ENCODE measurements at places on chromosomes 3 and 15.

DNA sequence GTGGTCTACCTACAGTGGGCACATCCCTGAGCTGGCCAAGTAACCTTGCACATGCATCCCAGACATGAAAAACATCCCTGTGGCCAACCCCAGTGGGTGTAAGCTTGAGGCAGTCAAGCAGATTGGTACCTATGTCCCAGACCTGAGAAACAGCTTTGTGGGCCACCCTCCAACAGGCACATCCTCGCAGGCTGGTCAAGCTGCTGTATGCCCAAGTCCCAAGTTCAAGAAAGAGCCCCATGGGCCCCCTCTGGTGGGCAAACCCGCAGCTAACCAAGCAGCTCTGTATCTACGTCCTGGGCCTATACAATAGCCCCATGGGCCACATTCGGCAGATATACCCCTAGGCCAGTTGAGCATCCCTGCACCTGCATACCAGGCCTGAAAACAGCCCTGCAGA lies 186.3 kb upstream of the GPR149 start:
- DNase-seq = no peak

- peak; percentile 42 for DNase-seq
Measured at GRCh38 chr15:67906382-67906781, 66.5 kb upstream of the RNU6-1 start.

- no peak for DNase-seq
Measured at GRCh38 chr15:90294601-90295269, 29.3 kb downstream of the NGRN start.

- DNase-seq = peak; percentile 97
Measured at GRCh38 chr3:123789760-123790159, 94.4 kb downstream of the MYLK start.

DNA sequence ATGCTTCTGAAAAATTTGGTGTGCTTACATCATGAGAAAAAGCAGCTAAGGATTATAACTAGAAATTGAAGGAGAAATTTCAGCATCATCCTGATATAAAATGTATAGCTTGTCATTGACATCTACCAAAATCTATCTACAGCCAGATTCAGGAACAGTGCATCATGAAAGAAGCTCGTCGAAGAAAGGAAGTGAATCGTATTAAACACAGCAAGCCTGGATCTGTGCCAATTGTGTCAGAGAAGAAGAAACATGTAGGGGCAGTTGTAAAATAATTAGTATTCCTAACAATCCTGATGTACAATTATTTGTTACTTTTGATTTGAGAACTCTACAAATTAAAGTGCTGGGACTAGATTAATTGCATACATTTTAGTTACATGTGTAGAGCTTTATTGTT lies 37.2 kb downstream of the AP4E1 start:
- DNase-seq = no peak

DNA sequence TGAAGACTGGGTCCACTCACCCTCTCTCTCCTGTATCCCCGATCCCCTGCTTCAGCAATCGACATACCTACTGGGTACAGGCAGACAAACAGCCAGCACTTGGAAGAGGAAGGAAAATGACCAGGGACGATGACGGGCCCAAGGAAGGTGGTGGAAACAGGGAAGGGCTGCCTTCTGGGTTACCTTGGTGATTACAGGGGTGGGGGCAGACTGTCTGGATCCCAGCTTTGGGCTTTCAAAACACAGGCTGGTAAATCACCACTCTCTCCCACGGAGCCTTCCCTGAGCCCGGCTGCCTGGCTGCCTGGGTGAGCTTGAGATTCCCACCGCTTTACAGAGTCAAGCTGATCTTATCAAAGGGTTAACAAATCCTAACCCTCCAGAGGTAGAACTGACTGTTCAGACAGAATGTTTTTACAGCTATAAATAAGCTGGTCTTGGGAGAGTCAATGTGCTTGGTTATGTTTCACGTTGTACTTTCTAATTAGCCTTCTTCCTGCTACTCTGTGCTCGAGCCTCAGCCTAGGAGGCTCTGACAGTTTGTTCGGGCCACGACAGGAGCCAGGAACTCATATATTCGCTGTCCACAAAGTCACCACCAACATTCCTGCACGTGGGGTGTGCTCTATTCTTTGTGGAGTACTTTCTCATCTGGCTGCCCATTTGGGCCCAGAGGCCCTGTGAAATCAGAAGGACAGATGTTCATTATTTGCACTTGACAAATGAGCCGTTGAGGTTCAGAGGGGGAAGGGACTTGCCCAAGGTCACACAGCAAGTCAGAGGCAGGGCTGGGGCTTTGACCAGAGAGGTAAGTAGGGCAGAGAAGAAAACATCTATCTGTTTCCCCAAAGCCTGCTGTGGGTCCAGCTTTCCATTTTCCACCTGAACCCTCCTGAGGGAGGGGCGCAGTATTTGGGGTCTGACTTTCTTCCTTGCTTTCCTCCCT lies 63.5 kb downstream of the FEM1B start:
- peak; percentile 84 for DNase-seq

- DNase-seq = peak; percentile 85
Measured at GRCh38 chr3:88713233-88713691, 394.2 kb upstream of the EPHA3 start.

- DNase-seq = no peak
Measured at GRCh38 chr15:87496109-87496508, 760.4 kb downstream of the NTRK3 start.

DNA sequence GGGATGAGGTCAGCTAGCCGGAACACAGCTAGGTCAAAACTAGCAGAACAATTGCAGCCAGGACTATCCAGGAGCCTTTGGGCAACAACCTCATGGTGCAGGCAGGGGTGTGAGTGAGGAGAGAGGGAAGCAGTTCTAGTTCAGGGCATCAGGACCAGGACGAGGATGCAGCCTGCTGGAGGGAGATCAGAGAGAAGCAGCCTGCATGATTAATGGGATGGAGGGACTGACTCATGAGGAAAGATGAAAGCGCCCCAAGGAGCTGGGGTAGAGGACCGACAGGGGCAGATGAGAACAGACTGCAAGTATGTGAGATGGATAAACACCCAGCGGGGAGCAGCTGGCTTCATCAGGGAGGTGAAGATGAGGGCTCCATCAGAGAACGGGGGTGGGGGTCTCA lies 37.9 kb upstream of the LRTM1 start:
- DNase-seq = peak; percentile 79

DNA sequence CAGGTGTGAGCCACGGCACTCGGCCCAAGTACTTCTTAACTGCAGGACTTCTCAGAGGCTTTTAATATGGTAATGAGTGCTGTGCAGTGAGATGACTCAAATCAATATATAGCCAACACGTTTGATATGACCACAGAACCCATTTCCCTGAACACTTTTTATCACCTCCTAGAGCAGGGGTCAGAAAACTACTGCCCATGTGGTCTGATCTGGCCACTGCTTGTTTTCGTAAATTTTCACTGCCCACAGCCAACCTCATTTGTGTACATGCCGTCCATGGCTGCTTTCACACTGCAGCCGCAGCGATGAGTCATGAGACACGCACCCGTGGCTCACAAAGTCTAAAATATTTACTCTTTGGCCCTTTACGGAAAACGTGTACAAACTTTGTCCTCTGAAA lies 179.2 kb downstream of the RORA start:
- DNase-seq = peak; percentile 85

DNA sequence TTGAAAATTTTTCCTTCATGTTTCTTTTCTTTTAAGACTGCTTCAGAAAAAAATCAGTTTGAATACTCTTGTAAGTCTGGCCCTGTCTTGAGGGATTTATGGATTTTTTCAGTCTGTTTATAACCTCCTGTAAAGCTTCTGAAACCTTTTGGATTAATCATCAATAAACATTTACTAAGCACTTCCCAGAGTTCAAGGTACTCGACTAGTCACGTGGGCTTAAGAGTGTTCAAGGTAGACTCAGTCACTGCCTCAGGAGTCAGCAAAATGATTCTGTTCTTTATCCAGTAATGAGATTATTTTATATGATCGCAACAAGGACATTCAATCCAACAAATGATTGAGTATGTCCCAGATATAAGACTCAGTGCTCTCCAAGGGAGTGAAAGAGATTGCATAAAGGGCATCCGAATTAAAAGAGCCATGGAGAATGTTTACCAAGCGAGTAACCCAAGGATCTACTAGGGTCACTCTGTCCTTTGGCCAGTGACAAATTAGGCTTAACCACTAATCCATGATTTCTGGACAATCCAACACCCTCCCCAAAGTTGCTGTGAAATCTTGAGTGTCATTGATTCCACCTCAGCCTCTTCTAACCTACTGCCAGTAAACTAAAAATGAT lies 726.6 kb upstream of the NAALADL2 start:
- DNase-seq = no peak

- no peak for DNase-seq
Measured at GRCh38 chr3:136237103-136237502, 13.0 kb upstream of the PCCB start.

DNA sequence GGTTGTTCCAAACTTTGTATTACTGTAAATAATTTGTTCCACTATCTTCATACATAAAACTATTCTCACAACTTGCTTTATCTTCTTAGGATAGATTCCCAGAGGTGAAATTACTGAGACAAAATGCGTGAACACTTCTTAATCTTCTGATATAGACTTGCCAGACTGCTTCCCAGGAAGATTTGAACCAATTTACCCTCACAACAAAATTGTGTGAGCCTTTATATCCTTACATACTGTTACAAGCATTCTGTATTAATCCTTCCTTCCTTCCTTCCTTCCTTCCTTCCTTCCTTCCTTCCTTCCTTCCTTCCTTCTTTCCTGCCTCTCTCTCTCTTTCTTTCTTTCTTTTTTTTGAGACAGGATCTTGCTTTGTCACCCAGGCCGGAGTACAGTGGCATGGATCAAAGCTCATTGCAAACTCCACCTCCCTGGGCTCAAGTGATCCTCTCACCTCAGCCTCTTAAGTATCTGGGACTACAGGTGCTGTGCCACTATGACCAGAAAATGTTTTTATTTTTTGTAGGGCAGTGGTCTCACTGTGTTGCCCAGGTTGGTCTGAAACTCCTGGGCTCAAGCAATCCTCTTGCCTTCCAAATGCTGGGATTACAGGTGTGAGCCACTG lies 57.1 kb upstream of the SSR3 start:
- DNase-seq = no peak

- peak; percentile 13 for DNase-seq
Measured at GRCh38 chr3:157499342-157499963, 3.8 kb downstream of the VEPH1 start.

GRCh38 chr3:187454085-187454815 lies 86.1 kb downstream of the RTP4 start:
- DNase-seq = no peak

- DNase-seq = no peak
Measured at GRCh38 chr15:70524470-70524869, 238.9 kb downstream of the UACA start.

DNA sequence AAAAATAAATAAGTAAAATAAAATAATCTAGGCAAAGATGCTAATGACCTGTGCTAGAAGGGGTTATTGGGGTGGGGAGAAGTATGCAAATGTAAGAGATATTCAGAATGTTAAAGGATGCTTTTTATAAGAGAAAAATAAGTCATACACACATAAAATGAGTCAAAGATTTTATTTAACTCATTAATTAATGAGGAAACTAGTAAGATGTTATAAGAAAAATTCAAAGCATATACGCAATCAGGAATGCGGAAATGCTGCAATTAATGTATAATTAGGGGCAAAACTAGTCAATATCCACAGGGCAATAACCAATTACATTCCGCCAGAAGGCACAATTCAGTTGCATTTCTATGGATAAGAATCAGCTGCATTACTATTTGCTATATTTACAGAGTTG lies 30.1 kb downstream of the MAP3K13 start:
- DNase-seq = no peak

GRCh38 chr3:149003653-149004305 lies 12.4 kb downstream of the GYG1 start:
- no peak for DNase-seq

DNA sequence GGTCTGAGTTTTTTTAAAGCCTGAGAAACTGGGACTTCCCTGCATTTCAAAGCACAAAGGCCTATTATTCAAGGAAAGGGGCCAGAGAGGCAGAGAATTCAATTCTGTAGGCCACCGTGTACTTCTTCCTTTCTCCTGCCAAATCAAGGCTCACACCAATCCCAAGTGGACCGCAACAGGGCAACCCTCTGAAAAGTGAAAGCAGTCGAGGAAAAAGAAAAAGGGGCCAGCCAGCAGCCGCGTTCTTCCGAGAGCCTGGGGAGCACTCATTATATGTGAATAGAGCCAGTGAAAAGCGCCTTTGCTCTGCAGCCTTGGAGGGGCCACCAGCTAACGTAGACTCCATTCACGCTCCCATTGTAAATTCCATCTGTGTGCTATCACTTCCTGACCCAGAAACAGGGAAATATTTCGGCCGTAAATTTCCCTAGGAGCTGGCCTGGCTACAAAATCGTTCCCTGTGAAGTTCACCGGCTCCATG lies 45.9 kb upstream of the THUMPD3 start:
- DNase-seq = peak; percentile 40

GRCh38 chr15:89967881-89968280 lies 33.2 kb upstream of the ZNF710 start:
- DNase-seq = no peak

DNA sequence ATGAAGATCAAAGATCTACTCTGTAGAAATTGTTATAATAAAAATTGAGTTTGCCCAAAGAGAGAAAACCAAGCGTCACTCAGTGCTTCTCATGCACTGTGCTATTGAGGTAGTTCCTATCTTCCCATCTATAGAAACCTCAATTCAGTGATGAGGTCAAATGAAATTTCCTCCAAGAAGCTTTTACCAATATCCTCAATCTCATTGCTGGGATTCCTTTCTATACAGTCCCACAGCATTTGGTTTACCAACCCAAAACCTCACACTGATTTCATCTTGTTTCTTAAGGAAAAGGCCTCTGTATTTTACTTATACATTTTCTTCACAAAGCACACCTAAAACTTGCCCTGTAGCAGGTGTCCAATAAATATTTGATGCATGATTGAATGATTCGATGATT lies 147.2 kb downstream of the ALCAM start:
- DNase-seq = no peak

GRCh38 chr3:126464093-126464492 lies 11.6 kb downstream of the ZXDC start:
- DNase-seq = no peak
